ENCODE measurements at places on chromosomes 7 and 10.

DNA sequence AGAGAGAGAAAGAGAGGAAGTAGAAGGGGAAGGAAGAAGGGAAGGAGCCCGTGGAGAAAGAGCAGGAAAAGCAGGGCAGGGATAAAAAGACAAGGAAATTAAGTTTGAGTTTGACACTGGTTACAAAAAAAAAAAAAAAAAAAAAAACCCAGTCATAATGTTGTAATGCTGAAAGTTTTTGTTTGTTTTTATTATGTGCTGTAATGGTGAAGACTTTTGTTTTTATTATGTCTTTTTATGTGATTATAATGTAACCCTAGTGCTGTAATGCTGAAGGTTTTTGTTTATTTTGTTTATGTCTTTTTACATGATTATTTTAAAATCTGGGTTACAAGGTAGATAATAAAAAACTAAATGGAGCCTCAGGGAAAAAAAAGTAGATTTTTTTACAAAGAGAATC is 184.8 kb downstream of the SEMA3A start:
- DNase-seq, result no peak

DNA sequence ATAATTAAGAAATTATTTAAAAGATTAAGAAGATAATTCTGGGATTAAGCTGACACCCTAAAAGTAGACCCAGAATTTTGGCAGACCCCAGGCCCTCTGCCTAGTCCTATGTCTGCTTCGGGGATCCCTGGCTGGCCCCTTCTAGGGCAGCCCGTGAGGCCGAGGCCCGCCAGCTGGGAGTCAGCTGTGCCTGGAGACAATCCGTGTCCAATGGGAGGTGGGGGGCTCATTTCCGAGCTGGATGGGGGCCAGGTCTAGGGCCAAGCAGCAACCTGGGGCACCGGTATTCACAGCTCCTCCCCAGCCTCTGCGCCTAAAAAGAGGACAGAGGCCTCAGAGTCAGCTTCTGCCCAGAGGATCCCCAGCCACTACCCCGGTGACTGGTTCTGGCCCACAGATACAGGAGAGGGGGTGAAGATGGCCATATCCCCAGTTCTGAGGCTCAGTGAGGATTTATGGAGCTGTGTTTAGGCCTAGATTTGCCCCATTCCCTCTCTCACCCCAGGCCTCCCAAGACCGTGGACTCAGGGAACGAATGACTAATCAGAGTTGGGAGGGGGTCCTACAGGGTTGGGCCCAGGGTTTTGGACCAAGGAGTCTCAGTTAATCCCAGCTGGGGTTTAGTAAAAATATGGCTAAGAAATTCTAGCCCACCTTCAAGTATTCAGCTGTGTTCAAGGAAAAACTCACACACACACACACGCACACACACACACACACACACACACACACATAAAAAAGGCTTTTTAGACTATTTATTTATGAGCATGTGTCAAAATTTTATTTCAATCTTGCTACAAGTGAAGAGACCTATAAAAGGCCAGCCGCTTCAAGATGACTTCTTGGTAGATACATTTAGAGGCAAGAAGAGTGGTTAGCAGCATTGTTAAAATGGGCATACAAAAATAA is 37.4 kb upstream of the LBX1 start:
- DNase-seq, result no peak

DNA sequence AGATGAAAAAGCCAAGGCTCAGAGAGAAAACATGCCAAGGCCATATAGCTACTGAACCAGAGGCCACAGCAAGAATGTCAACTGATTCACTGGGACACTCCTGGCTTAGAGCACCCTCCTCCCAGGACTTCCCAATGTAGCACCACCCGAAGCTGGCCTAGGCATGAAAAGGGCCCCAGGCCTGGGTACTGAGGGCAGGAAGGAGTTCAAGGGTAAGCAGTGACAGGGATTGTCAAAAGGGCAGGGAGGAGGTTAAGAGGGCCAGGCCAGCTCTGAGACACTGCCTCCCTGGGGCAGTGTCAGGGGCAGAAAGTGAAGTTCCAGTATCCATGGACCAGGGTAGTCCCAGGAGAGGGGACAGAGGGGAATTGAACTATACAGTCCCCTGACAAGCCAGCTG is 57.8 kb downstream of the FRMPD2 start:
- no peak for DNase-seq

GRCh38 chr10:86334488-86335085 is 32.0 kb downstream of the GRID1 start:
- DNase-seq, result no peak

DNA sequence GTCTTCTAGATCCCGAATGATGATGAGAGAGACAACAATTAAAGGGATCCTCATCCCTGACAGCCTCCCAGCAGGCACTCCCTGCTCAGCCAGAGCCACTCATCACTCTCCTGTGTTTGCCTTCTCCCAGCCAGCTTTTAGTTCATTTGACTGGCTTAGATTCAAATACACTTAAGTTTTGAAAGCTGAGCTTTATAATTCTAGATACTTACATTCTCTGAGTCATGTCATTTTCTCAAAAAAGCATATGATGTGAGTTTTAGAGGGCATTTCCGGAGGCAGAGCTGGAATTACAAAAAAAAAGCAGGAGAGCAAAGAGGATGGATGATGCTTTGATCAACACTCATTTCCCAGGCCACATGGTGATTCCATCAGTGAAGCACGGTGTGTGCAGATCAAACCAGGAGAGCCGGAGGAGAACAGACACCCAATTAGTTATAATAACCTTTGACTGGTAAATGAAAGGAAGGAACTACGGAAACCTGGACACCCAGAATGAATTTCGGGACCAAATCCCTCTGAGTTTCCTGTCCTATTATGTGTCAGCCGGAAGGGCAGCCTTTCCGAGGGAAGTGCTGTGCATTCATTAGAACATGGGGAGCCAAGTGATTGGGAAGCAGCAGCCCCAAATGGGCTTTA is 81.5 kb upstream of the HPS1 start:
- peak; percentile 23 for DNase-seq

DNA sequence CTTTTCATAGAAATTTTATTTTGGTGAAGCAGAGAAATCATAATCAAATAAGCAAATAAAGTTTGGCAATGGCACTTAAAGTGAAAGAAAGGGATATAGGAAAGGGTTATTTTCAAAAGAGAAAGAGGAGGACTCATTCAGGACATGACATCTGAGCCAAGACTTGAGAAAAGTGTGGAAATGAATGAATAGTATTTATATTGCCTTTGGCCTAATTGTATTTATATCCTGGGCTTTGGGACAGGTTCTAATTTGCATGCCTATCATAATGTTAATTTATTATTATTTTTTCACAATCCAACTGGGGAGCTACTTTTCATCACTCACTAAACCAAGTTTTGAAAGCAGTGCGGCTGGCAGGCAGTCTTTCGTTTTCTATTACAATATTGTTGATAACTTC is 376.8 kb downstream of the HGF start:
- no peak for DNase-seq

- no peak for DNase-seq
Measured at GRCh38 chr7:152597507-152597906, 78.4 kb downstream of the XRCC2 start.

DNA sequence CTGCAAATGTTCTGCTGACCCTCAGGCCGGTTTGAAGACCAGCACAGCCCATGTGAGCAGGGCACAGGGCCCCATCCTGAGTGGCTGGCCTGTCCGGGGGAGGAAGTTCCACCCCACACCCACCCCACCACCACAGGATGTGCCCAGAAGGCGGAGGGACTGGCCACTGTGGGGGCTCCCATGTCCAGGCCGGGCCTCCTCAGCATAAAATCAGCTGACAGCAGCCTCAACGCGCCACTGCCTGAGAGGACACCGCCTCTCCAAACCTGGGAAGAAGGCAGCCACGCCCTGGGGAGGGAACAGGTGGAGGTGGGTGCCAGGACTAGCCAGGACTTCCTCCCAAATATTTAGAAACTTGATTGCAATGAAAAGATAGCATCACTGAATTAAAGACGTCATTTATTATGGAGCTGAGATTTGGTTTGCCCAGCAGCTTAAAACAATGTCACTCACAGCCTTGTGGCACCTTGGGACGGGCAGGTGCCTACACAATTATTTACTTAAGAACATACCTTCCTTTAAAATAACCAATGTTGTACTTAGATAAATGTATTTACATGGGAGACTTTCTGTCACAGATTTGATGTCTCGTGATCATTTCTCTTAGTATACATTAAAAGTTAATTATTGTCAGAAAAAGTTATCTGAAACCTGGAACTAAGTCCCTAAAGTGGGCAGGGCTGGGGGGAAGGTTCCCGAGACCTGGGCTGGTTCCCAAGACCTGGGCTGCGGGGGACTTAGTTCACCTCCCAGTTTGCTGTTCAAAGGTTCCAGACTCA is 27.3 kb upstream of the FAM20C start:
- DNase-seq, result no peak

DNA sequence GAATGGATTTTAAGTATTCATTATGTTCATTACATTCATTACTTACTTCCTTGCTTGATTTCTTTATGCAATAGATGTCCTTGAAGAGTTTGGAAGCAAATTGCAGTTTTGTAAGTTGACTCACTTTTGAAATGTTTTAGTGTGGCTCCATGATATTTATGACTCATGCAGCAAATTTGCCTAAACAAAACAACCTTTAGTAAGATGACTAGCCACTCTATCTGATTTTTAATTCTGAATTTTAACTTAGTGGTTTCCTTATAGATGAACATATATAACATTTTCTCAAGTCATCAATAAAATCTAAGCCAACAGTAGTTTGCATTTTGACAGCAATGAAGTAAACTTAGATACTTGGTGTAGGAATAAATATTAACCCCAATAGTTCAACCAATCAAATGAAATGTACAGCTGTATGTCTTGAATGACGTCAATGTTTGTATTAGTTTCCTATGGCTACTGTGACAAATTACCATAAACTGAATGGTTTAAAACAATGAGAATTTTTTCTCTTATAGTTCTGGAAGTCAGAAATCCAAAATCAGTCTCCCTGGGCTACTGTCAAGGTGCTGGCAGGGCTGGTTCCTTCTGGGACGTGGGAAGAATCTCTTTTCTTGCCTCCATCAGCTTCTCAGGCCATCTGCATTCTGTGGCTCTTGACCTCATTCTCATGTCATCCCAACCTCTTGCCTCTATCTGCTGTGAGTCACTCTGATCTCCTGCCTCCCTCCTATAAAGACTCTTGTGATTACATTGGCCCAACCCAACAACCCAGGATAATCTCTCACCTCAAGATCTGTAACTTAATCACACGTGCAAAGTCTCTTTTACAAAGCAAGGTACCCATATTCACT is 73.4 kb downstream of the AHR start:
- DNase-seq, result peak; percentile 90

GRCh38 chr7:105268056-105268455 is 120.7 kb downstream of the SRPK2 start:
- no peak for DNase-seq

- DNase-seq, result no peak
Measured at GRCh38 chr7:139897422-139898090, 68.5 kb downstream of the TBXAS1 start.

- no peak for DNase-seq
Measured at GRCh38 chr7:126658684-126659083, 594.1 kb downstream of the GRM8 start.

GRCh38 chr7:21454182-21454581 is 26.3 kb downstream of the SP4 start:
- no peak for DNase-seq

GRCh38 chr7:98802781-98803110 is 67.1 kb downstream of the TMEM130 start:
- DNase-seq, result no peak

- DNase-seq, result no peak
Measured at GRCh38 chr10:32160864-32161263, 104.6 kb upstream of the KIF5B start.

- DNase-seq, result no peak
Measured at GRCh38 chr10:97738616-97739015, 1.7 kb downstream of the ZFYVE27 start.

DNA sequence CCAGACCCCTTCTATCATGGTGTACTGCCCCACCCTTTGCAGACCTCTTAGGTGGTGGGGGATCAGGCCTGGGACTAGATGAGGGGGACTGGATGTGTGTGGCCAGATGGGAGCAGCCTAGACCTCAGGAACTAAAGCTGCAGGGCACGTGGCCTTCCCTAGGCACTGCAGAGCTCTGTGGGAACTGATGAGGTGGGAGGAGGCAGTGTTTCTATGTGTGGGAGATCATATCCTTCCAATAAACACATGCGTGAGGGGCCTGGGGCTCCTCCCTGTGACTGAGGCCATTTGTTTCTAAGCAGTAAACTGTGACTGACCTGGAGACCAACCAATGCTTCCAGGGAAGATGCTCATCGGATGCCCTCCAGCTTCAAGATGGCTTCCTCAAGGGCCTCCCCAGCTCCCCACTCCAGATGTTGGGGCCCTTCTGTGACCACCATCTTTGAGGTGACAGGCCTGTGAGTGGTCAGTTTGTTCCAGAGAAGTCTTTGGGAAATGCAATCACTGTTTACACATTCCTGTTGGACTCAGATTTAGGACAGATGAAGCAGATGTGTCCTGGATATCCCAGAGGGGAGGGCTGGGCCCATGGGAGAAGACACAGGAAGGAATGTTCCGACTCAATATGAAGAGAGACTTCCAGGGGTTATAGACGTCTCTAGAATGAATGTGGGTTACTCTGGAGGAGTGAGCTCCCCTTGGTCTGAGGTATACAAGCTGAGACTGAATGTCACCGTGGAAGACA is 23.6 kb upstream of the ZCCHC24 start:
- no peak for DNase-seq

GRCh38 chr7:33965183-33965744 is 59.9 kb downstream of the BMPER start:
- peak; percentile 75 for DNase-seq

DNA sequence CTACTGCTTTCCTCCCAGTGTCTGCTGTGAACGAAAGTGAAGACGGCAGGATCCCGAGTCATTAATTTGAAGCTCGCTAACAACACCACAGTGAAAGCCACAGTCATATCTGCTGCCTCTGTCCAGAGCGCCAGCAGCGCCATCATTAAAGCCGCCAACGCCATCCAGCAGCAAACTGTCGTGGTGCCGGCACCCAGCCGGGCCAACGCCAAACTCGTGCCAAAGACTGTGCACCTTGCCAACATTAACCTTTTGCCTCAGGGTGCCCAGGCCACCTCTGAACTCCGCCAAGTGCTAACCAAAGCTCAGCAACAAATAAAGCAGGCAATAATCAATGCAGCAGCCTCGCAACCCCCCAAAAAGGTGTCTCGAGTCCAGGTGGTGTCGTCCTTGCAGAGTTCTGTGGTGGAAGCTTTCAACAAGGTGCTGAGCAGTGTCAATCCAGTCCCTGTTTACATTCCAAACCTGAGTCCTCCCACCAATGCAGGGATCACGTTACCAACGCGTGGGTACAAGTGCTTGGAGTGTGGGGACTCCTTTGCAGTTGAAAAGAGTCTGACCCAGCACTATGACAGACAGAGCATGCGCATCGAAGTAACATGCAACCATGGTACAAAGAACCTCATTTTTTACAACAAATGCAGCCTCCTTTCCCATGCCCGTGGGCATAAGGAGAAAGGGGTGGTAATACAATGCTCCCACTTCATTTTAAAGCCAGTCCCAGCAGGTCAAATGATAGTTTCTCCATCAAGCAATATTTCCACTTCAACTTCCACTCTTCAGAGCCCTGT is 94.8 kb upstream of the KCNMA1 start:
- no peak for DNase-seq

GRCh38 chr7:81534446-81534845 is 235.4 kb downstream of the HGF start:
- no peak for DNase-seq

- DNase-seq, result no peak
Measured at GRCh38 chr10:103692952-103693811, 162.2 kb downstream of the SH3PXD2A start.

Measured in fibroblast of skin of left biceps (primary cell).